ENCODE measurements at places on chromosomes 11 and 22. TPM values are rescaled to one million over a fixed set of nuclear protein-coding genes. Genes with fewer than 3 reads are reported as not detected.

DNA sequence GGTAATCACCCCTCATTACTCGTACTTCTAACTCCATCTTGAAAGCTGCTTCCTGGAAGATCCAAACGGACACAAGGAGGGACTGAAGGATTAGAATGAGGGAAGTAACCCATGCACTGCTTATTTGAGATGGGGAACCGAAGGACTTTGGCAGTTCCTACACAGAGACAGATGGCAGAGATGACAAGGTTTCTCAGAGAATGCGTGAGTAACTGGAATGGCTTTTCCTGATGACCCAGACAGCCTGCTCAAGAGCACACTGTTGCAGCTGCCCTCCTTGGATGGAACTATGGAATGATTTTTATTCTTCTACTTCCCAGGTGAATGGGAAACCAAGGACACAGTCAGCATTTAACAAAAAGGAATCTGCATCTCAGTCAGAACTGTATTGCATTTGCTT lies 7.3 kb downstream of the KCNJ11 start:
- ATAC-seq = no peak

GRCh38 chr11:34448223-34448994 lies 9.7 kb downstream of the CAT start:
- no peak for ATAC-seq

DNA sequence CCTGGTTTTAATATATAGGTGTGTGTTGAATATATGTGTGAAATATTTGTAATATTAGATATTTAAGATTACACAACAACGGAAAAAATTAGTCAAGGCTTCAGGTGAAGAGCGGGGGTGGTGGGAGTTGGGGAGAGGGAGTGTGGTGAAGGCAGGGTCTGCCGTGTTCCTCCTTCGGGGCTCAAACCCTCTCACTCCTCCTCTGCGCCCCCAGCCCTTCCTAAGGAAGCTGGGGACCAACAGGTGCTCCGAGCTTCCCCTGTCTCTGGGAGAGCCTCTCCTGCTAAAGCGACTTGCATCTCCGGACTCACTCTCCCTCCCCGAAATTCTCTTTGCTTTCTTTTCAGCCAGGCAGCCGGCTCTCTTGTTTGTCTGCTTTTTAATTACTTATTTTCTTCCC lies 960 bp upstream of the CADM1 start:
- ATAC-seq = no peak

- ATAC-seq = peak; percentile 96
Measured at GRCh38 chr11:66970807-66971442, 4.2 kb upstream of the C11orf86 start.

The MS4A1 gene
- total RNA-seq = not detected
